ENCODE measurements at places on chromosomes 11 and 22.

DNA sequence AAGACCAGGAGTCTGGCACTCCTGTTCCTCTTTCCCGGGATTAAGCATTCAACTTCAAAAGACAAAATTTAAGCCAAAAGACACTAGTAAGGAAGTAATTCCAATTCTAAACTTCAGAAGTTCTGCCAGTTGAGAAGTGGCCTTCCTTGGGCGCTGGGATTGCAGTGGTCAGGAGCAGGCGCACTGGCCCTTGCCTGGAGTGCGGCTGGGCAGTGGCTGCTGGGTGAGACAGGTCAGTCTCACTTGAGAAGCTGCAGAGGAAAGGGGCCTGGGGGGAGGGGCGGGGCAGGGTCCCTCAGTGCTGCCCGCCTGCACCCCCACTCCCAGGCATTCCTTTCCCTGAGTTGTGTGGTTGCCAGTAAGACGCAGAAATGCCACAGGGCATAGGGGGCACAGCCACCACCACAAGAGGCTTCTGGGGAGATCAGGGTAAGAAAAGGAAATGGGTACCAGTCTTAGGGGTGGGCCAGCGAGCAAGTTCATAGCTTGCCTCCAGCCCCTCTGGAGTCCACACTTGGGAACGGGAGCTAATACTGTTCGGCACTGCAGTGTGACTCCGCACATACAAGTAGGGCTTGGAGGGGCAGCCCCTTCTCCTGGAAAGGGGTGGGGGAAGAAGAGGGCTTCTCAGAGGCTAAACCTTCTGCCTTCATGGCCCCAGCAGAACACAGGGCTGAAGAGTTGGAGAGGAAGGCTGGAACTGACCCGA is 5.5 kb downstream of the MRPL49 start:
- DNase-seq: no peak

GRCh38 chr11:122154994-122155393 is 39.0 kb upstream of the BLID start:
- DNase-seq: no peak

DNA sequence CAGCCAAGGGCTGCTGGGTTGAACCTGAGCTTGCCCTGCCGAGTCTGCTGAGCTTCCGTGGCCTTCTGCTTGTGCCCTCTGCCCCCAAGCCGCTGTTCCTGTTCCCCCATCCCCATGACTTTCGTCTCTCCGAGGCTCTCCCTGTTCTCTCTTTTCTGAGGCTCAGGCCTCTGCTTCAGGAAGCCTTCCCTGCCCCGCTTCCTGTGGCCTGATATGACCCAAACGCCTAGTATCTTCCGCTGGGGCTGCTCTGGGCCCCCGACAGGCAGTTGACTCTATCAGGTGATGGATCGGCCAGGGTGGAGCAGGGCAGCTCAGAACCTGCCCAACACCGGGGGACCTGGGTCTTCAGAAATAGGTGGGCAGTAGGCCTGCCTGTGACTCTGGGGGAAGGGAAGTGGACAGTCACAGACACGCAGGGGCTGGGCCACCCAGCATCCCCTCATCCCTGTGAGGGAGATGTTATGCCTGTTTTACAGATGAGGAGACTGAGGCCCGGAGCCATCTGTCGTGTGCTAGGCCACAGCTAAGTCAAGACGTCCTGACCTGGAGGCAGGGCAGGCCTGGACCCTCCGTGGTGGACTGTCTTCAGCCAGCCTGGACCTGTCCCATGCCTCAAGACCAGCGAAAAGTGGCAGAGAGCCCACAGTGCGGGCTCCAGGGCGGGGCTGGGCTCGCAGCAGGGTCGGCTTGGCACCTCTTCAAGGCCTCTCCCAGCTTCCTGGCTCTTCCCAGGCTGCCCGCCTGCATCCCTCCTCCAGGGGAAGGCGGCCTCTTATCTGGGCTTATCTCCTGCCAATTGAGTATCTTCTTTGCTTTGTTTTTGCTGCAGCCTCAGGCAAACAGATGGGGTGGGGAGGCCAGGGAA is 16.2 kb downstream of the BAD start:
- DNase-seq: peak; percentile 64

DNA sequence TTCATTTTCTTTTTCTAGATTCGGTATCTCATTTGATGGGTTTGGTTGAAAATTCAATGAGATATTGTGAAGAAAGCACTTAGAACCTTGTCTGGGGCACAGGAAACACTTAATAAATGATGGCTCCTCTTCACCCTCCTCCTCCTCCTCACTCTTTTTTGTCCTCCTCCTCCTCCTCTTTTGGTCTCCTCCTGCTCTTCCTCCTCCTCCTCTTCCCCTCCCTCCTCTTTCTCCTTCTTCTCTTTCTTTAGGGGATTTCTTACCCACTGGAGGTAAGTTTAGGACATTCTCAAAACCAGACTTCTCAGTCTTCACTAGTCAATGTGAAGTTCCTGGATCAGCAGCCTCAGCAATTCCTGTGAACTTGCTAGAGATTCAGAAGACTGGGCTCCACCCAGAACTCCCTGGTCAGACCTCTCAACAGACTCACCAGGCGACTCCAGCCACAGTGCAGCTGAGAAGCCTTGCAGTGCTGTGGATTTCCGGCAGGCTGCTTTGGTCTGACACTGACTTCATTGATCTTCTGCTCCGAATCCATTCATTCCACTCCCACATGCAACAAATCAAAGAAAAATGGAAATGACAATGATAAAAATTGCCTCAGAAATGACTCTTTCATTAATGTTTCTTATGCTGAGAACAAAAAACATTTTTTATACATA is 368.6 kb upstream of the B3GAT1 start:
- no peak for DNase-seq

GRCh38 chr11:68013611-68014156 is 3.6 kb downstream of the ALDH3B1 start:
- no peak for DNase-seq

DNA sequence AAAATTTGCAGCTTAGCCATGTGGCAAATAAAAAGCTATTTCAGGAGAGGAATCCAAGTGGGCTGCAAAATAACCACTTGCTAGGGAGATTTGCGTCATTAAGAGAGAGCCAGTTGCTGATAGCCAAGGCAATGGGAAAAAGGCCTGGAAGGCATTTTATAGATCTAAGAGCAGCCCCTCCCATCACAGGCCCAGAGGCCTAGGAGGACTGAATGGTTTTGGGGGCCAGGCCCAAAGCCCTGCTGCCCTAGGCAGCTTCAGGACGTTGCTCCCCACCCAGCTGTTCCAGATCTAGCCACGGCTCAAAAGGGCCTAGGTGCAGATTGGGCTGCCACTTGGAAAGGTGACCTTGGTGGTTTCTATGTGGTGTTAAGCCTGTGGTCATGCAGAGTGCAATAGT is 169.0 kb downstream of the AASDHPPT start:
- no peak for DNase-seq

DNA sequence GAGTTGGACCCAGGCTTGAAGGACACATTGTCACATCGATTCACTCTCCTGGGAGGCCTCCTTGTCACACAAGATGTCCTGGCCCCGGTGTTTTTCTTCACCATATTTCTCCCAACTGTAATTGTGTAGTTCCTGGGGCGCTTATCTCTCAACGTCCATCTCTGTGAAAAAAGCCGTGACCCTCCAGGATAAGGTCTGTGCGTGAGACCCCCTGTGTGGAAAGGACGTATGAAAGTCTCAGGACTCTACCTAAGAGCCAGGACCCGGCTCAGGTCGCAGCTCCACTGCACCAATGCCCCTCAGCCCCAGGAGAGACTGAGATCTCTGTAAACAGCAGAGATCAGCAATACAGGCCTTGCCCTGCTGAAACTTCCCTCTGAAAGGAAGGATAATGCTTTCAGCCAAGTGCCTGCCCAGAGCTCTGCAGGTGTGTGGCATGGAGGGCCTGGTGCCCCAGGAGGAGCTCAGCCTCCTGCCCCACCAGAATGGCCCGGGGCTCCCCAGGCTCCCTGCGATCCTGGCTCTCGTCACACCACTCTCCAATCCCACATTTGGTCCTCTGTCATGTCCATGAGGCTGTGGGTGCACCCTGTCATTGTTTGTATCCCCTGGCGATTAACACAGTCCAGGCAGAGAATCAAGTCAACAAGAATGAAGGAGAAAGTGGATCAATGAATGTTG is 119.2 kb upstream of the TMEM45B start:
- DNase-seq: no peak

DNA sequence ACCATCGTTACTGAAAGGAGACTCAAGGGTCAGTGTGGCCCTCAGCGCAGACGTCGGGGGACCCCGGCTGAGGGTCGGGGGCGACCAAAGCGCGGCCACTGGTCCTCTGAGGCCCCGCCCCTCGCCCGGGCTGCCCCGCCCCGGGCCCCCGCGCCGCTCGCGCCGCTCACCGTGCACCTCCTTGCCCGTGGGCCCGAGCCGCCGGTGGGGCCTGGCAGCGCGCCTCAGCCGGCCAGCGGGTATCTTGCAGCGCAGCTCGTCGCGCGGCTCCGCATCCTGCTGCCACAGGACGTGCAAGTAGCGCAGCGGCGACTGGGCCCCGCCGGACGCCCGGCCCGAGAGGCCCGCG is 419 bp downstream of the ANKRD54 start:
- DNase-seq: peak; percentile 51

DNA sequence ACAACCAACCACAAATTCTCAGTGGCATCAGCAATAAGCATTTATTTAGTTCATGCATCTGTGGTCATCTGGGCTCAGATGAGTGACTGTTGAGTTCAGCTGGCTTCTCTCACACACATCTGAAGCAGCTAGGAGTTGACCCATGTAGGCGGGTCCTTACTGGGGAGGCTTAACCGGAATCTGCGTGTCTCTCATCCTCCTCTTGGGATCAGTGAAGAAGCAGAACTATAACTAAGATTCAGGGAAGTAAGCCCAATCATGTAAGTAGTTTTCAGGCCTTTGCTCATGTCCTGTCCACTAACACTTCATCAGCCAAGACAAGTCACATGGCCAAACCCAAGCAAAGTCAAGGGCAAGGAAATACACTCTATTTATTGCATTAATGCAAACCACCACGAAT is 236.2 kb downstream of the C11orf87 start:
- no peak for DNase-seq

DNA sequence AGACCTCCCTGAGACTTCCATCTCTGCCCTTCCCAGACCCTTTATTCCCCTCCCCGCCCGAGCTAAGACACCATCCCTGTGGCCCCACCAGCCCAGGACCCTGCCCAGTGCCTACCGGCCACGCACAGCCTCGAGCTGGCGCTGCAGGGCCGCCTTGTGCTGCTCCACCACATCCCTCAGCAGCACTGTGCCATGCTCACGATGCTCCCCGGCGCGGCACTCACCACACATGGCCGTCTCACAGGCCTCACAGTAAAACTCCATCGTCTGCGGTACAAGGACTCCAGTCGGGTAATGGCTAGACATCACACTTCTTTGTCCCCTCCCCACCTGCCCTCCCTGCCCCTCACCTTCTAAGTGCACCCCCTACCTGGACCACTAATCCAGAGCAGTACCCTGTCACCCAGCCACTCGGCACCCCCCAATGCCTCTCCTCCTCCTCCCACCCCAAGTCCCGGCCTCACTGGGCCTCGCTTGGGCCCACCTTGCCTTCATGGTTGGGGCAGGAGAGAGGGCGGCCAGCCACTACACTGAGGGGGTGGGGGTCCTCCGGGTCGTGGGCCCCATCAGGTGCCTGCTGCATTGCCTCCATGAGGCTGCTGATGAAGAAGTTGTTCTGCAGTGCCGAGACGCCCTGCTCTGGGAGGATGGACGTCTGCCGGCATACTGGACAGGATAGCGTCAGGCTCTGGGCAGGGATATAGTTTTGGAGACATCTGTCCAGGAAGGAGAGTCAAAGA is 16.0 kb downstream of the TRIM3 start:
- DNase-seq: no peak

- DNase-seq: peak; percentile 59
These were observed at the start of gene LRFN4 for GRCh38 chr11:66856496-66857233. LRFN4 (plus strand) TSS chr11:66857064; CDS start chr11:66857745, 681 bp downstream.

DNA sequence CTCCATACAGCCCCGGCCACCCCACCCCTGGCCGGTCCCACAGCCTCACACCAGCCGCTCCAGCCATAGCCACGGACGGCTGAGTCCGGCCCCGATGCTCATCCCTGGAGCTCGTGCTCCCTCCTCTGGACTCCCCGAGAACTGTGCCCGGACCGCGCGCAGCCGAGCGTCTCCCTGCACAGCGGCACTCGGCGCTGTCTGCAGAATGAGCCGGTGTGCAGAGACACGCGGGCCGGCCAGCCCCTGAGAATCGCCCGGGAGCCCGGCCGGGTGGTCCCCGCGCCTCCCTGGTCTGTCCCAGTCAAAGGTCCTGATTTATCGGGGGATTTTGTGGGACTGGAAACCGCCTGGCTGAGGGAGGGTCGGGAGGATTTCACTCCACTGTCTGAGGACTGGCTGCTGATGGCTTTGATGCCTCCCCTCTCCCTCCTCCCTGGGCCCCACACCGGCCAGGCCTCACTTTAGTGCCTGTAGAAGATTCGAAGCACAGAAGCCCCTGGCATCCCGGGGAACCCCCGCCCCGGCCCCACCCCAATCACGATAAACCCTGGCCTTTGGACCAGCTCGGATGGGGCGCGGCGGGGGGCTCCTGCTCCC is 102.7 kb downstream of the BRD1 start:
- DNase-seq: peak; percentile 70

DNA sequence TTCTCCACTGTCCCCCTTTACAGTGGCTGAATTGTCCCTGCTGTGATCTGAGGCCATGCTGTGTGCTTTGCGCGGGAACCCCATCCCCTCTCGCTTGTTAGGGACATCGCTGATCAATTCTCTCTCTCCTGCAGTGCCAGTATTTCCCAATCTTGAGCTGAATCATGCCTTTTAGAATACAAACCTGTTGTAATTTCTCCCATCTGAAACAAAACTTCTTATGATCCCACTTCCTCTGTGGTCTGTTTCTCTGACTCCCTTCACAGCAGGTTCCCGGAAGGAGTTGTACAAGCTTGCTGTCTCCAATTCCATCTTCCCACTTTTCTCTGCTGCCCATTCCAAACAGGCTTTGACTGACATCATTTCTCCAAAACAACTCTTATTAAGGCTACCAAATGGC is 16.8 kb downstream of the ADAMTS15 start:
- no peak for DNase-seq

DNA sequence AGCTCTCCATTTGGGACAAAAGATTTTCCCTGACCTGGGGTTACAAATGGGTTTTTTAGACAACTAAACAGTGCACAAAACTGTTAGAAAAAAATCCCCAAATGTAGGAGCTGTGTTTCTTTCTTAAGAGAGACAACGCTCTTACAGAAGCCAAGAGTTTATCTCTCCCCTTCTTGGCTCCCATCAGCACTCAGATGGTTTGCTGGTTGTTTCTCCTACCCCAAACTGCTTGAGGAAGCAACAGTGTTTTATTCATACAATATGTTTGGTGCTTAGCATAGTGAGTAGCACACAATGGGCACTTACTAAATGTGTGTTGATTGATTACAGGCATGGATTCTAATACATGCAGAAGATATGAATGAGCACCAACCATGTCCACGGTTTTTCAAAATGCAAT is 209.5 kb upstream of the ANO5 start:
- no peak for DNase-seq

GRCh38 chr11:44255406-44256071 is 54.4 kb downstream of the ALX4 start:
- no peak for DNase-seq

- no peak for DNase-seq
These were observed 158.3 kb upstream of the TIMP3 start for GRCh38 chr22:32643246-32643645.
